ENCODE measurements at places on chromosomes 11 and 22.

GRCh38 chr22:48496226-48496845 lies 1331.3 kb downstream of the BRD1 start:
- no peak for DNase-seq

- DNase-seq, result no peak
These were observed 52.8 kb downstream of the MYH9 start for GRCh38 chr22:36334821-36335603.

GRCh38 chr11:7898666-7899283 lies 32.3 kb downstream of the OR10A6 start:
- no peak for DNase-seq

GRCh38 chr11:97995874-97996273 lies 1024.9 kb upstream of the CNTN5 start:
- no peak for DNase-seq

DNA sequence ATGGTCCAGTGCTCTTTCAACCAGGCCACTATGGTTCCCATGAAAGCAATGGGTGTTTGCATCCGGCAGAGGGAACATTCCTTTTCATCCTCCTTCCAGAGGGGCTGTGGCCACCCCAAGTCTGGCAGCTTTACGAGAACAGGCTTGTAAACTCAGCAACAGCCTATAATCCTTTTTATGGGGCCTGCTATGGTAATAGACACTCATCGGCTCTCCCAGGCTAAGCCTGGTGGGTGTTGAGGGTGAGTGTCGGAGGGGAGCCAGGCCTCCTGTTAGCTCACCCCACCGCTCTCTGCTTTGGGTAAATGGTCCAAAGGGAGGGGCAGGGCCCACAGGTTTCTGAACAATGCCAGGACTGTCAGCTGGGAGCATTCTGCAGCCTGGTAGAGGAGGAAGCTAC lies 111.6 kb upstream of the CD82 start:
- no peak for DNase-seq

GRCh38 chr22:43133401-43133800 lies 9.8 kb downstream of the MCAT start:
- DNase-seq, result no peak

DNA sequence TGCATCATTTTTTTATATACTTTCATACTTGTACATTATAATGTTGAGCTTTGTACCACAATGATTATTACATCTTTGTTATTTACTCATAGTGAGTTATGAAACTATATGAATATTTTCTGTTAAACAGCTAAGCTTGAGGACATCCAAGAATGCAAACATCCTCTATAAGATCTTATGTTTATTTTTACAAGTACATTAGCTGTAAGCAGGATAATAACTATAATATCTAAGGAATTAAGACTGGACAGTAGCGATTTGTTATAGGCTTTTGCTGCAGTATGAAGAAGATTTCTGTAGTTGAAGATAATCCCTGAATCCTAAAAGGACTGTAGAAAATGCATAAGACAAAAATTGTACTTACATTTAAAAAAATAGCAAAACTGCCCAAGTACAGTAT lies 176.0 kb downstream of the METTL15 start:
- no peak for DNase-seq

- no peak for DNase-seq
These were observed 37.5 kb upstream of the LYVE1 start for GRCh38 chr11:10605941-10606381.

GRCh38 chr22:33821290-33821689 lies 99.0 kb downstream of the LARGE1 start:
- DNase-seq, result no peak

DNA sequence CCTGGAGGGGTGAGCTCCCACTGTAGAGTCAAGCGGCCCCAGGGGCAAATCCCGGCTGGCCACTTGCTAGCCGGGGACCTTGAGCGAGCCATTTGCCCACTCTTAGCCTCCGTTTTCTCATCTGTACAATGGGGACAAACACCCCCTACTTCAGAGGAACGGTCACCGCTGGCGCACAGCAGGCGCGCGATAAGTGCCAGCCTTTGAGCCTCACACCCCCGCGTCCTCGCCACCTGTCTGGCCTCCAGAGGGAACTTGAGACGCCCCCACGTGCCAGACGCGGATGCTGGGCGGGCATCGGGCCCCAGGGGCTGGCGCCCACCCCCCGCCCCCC lies 72.6 kb upstream of the TCF20 start:
- DNase-seq, result no peak

GRCh38 chr11:95442531-95443050 lies 211.6 kb upstream of the SESN3 start:
- DNase-seq, result no peak

GRCh38 chr11:33892906-33893594 lies 1.2 kb upstream of the LMO2 start:
- DNase-seq, result no peak

DNA sequence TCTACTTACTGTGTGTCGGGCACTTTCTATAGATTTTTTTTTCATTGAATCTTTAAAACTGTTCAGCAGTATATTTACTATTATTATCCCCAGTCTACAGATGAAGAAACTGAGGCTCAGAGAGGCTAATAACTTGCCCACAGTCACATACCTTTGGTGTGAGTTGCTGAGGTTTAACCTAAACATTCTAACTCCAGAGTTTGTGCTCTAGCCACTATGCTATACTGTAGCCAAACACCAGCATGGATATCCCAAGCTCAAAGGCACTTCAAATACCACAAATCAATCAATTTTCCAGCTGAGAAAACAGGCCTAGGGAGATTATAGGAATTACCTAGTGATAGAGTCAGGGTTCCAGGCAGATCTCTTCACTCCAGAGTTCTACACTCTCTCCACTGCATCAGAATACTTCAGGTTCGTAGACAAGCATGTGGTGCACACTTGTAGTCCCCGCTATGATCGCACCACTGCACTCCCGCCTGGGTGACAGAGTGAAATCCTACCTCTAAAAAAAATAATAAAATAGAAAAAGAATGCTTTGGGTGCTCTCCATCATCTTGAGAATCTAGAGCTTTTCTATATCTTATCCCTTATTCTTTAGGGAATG lies 20.4 kb upstream of the UPB1 start:
- DNase-seq, result no peak

DNA sequence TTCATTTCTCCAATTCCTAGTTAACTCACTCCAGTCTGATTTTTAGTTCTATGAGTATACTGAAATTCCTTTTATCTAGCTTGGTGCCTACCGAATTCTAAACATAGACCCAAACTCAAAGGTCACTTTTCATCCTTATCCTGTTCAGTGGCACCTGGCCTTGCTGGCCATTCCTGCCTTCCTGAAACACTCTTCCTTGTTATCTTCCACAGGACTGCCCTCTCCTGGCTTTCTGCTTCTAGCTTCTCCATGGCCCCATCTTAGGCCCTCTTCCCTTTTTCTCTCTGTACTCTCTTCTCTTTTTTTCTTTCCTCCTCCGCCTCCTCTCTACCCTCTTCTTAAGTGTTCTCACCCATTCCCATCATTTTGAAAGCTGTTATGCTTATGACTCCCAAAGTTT lies 87.3 kb downstream of the WNT11 start:
- DNase-seq, result no peak

DNA sequence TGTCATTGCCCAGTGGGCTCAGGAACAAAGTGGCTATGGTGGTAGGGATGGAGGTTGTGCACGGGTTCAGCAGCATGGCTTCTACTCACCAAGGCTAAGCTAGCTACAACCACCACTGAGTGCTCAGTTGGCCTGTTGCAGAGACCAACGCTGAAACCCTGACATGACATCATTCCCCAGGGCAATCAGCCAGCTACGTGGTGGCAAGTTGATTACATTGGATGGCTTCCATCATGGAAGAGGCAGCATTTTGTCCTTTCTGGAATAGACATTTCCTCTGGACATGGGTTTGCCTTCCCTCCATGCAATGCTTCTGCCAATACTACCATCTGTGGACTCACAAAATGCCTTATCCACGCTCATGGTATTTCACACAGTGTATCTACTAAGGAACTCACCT lies 634.3 kb downstream of the OPCML start:
- no peak for DNase-seq

GRCh38 chr11:131763193-131763890 lies 392.9 kb downstream of the NTM start:
- no peak for DNase-seq

- no peak for DNase-seq
These were observed 131.2 kb downstream of the VPREB1 start for GRCh38 chr22:22375576-22376351.

- no peak for DNase-seq
These were observed 200.6 kb upstream of the CTSC start for GRCh38 chr11:88538098-88538497.

DNA sequence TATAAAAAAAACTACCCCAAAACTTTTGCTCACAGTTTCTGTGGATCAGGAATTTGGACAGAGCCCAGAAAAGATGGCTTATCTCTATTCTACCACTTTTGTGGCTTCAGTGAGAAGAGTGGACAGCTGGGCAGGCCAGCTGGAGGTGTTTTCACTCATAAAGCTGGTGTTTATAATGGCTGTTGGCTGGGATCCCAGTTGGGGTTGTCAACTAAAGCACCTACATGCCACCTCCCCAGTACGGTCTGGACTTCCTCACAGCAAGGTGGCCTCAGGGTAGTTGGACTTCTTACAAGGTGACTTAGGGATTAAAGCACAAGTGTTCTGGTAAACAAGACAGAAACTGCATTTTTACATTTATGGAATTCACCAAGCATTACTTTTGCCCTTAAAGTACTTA lies 171.0 kb downstream of the NELL1 start:
- DNase-seq, result no peak

- DNase-seq, result no peak
These were observed 9.1 kb downstream of the RPS6KA4 start for GRCh38 chr11:64367931-64368672.

GRCh38 chr11:74819400-74819799 lies 70.8 kb downstream of the RNF169 start:
- no peak for DNase-seq

DNA sequence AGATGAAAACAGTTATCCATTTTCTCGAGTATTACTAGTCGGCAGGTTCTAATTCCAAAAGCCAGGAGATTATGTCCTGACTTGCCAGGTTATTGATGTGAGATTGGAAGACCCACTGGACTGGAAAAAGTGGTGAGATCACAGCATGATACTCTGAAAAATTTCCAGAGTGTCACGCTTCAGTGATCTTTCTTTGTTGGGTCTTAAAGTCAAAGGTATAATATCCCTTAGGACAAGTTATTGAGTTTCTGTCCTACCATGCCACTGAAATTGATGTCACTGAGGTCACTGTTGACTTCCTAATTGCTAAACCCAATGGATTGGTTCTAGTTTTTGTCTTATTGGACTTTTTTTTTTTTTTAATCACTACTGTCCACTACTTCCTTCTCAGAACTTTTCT lies 104.5 kb upstream of the GRAMD1B start:
- DNase-seq, result no peak

DNA sequence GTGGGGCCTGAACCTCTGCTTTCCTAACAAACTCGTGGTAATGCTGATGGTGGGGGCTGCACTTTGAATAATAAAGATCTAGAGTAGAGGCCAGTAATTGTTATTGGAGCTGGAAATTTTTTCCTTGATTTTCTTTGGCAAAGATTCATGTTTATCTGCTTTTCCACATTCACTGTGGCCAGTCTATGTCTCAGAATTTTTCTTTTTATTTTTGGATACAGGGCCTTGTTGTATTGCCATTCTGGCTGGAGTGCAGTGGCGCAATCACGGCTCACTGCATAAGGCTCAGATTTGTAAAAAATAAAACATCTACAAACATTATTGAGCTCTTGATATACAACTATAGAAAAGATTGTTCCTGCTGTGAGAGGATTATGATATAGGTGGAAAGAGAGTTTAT lies 1.6 kb downstream of the TMEM135 start:
- no peak for DNase-seq

DNA sequence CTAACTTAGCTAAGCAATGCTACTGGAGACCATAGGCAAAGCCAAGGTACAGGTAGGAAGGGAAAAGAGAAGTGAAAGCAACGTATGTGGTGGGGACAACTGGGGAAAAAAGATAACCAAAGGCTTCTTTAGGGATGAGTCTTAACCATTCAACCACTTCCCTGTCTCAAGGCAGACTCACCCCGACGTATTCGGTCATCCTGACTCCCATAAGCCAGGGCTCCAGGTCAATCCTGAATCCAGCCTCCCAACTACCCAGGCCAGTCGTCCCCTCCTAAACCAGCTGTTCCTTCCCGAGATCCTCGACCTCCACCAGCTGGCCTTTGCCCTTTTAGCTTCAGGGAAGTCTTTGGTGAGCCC lies 330 bp downstream of the ACP2 start:
- no peak for DNase-seq

DNA sequence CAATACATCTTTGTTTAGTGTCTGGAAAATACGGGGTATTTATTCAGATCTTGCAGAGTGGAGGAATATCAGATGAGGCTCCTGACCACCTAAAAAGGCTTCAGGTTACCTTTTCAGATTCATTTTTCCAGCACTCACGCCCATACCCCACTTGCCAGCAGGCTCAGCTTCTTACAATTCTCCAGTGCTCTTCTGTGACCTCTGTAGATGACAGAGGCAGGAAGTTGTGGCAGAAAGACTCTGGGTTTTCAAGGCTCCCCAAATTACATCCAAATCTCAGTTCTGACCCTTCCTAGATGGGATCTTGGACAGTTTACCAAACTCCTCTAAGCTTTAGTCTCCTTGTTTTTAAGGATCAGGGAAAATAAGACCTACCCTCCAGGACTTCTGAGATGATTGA lies 61.1 kb downstream of the SYTL2 start:
- no peak for DNase-seq

DNA sequence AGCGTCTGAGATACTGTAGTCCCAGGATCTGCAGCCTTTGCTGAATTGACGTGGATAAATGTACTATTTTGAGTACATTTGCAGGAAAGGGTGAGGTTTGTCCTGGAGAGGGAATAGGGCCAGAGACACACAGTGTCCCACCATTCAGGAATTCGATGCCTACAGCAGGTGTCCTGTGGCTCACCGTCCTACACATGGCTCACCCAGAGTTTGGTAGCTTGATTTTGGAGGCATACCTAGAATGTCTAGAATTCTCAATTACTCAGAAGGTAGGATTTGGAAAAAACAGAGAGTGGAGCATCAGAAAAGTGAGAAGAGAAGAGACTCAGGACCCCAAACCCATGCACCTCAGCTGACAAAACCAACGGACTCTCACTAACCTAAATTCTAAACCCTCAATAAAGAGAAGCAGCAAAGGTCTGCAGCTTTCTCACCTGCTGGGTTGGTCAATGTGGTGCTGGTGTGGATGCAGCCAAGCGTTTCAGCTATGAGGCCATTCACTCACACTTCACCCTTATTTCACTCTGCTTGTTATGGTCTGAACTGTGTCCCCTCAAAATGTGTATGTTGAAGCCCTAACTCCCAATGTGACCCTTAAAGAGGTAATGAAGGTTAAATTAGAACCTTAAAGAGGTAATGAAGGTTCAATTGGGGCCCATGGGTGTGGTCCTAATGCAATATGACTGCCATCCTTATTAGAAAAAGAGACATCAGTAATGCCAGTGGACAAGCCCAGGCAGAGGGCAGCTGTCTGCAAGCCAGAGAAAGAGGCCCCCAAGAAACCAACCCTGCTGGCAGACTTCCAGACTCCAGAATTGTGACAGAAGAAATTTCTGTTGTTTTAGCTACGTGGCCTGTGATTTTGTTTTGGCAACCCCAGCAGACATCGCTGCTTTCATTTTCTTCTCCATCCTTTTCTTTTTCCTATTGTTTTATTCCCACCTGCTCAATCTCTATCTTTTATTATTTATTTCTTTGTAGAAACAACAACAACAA lies 187.8 kb downstream of the SNX19 start:
- DNase-seq, result no peak

GRCh38 chr11:130908770-130909625 lies 7.3 kb downstream of the SNX19 start:
- no peak for DNase-seq
